Transverse colon (tissue), 4 donors: ENCODE measurements at places on chromosomes 6 and 20. TPM values are rescaled to one million over a fixed set of nuclear protein-coding genes. Genes with fewer than 3 reads are reported as not detected.

The EYS gene
- total RNA-seq, result not detected

The ARHGAP18 gene
- total RNA-seq, result 20.1 TPM

The SAMD3 gene
- not detected for total RNA-seq

The ARFGAP1 gene
- 200 TPM for total RNA-seq

The INSM1 gene
- total RNA-seq, result 0.60 TPM

The FOXC1 gene
- 0.75 TPM for total RNA-seq

The C6orf163 gene
- 3.0 TPM for total RNA-seq

The HLA-DQA1 gene
- total RNA-seq, result 3.2 TPM

The TNFRSF21 gene
- 54.8 TPM for total RNA-seq

The TEAD3 gene
- total RNA-seq, result 23.0 TPM

DNA sequence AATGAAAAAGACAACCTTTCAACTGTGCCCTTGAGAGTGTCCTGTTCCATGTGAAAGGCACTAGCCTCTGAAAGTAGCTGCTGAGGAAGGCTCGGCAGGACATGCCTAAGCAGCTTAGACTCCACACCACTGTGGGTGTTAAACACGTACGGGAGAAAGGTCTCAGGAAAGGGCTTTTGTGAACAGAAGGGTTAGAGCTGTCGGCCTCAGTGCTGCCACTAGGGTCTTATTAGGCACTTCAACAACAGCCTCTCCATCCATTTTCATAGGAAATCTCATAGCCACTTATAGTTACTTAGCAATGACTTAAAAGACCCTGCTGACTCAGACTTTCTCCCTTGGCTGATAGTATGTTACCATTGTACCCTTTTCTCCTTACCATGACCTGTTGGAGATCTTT lies 662.8 kb downstream of the TBC1D32 start:
- no peaks in the 10 kb centered on the region for H3K36me3 ChIP-seq
- no peak overlapping the region for H3K27ac ChIP-seq

DNA sequence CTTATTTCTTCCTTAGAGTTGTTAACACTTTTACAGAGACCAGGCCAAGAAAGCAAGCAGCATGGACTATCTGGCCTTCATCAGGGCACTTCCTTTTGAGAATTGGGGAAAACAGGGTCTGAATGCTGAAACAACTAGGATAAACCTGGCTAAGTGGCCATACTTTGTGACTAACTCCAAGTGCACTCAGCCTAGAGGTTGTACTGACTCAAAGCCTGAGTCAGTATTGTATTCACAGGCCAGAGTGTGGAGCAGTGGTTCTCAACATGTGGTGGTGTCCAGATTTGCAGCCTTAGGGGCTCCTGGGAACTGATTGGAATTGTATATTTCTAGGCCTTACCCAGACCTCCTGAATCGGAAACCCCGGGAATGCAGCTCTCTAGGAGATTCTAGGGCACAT lies 20.1 kb downstream of the SEC23B start:
- no peaks in the 10 kb centered on the region for H3K27me3 ChIP-seq
- no peak overlapping the region for H3K27ac ChIP-seq
- no peak overlapping the region for H3K4me3 ChIP-seq
- H3K4me1 ChIP-seq, result no peaks in the 10 kb centered on the region
- DNase-seq, result no peak

GRCh38 chr6:112179631-112180030 lies 74.7 kb downstream of the LAMA4 start:
- no peaks in the 10 kb centered on the region for H3K27me3 ChIP-seq
- H3K4me1 ChIP-seq, result no peaks in the 10 kb centered on the region
- no peak for DNase-seq
- H3K4me3 ChIP-seq, result no peak overlapping the region
- no peak overlapping the region for H3K27ac ChIP-seq
- no peaks in the 10 kb centered on the region for H3K36me3 ChIP-seq

GRCh38 chr6:72461144-72461543 lies 160.7 kb upstream of the KCNQ5 start:
- no peak for DNase-seq
- H3K27me3 ChIP-seq, result no peaks in the 10 kb centered on the region
- no peak overlapping the region for H3K27ac ChIP-seq
- H3K36me3 ChIP-seq, result no peaks in the 10 kb centered on the region

- no peaks in the 10 kb centered on the region for H3K4me1 ChIP-seq
- no peaks in the 10 kb centered on the region for H3K36me3 ChIP-seq
- no peak for DNase-seq
- H3K27ac ChIP-seq, result no peak overlapping the region
Measured at GRCh38 chr20:20814685-20815084, 102.2 kb upstream of the RALGAPA2 start.

GRCh38 chr20:62691487-62691886 lies 17.1 kb upstream of the NTSR1 start:
- no peaks in the 10 kb centered on the region for H3K36me3 ChIP-seq
- no peak overlapping the region for H3K4me3 ChIP-seq
- DNase-seq, result no peak
- peaks cover 4% of the 10 kb centered on the region for H3K27me3 ChIP-seq

DNA sequence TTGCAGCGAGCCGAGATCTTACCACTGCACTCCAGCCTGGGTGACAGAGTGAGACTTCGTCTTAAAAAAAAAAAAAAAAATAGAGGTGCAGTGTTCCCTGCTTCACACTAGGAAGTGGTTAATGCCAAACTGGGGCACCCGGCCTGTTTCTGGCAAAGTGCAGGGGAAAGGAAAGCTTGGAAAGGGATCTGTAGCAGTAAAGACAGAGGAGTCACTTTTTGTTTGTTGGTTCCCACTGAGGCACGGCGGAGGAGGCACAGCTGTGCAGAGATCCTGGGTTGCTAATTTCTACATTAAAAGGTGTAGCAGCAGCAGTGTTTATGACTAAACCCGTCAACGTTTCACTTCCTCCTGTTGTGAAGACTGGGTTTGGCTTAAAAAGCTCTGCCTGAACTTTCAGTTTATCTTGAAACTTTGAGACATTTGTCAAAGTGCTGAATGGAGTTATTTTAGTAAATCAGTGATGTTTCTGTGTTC lies 125.6 kb downstream of the CARMIL1 start:
- H3K4me1 ChIP-seq, result peaks cover 12% of the 10 kb centered on the region
- no peaks in the 10 kb centered on the region for H3K27me3 ChIP-seq
- DNase-seq, result peak; percentile 56
- peak overlapping the region; percentile 76 for H3K27ac ChIP-seq
- no peaks in the 10 kb centered on the region for H3K36me3 ChIP-seq

DNA sequence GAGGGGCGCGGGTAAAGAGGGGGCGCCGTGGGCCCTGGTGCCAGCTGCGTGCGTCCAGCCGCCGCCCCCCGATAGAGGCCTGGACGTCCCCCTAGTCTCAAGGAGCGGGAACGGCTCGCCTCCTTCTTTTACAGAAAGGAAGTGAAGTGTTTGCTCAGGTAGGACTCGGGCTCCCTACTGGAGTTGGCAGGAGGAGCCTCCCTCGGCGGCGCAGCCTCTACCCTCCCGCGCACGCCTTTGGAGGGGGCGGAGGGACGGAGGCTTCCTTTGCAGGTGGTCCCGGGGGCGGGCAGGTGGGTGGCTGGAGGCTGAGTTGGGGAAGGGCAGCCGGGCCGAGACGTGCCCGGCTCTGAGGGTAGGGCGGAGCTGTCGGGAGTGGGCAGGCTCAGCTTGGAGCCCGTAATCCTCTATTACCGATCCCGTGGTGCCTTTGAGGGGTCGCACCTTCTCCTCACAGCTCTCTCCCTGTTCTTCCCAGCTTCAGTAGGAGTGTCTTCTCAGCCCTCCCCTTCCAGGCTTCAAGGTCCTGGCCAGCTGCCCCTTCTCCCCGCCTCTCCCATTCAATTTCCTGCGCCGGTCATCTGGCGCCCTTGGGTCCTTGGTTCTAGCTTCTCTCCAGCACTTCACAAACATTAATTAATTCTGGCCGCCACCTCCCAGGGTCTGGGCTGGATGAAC lies 728 bp downstream of the ITPR3 start:
- peak; percentile 60 for DNase-seq
- peak overlapping the region; percentile 96 for H3K27ac ChIP-seq
- H3K27me3 ChIP-seq, result peaks cover 7% of the 10 kb centered on the region

DNA sequence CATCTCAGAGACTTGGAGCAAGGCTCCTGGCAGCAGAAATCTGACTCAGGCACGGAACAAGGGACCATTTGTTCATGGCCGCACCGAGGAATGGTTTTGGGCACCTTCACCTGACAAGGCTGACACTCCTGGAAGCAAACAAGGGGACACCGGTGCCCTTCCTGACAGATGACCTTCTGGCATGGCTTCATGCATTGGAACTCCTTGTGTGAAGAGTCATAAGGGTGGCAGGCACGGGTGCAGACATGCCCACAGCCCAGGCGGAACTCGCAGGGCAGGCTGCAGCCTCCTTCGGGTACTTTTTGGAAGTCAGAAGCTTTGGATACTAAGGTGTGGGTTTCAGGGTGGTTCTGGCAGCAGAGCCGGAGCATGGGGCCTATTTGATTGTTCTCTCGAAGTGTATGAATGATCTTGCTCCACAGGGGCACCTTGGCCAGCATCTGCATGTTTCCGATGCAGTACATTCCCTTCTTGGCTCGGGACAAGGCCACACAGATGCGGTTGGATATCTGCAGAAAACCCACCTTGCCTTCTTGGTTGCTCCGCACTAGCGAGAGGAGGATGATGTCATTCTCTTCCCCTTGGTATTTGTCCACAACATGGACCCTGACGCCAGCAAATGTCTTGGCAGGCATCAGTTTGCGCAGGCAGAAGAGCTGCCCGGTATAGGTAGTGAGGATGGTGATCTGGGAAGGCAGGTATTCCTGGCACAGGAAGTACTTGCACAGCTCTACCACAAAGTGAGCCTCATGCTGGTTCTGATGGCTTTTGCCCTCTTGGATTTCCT lies 28.8 kb downstream of the ZNFX1 start:
- no peak overlapping the region for H3K27ac ChIP-seq
- H3K4me1 ChIP-seq, result no peaks in the 10 kb centered on the region
- DNase-seq, result no peak
- no peaks in the 10 kb centered on the region for H3K36me3 ChIP-seq
- no peak overlapping the region for H3K4me3 ChIP-seq

DNA sequence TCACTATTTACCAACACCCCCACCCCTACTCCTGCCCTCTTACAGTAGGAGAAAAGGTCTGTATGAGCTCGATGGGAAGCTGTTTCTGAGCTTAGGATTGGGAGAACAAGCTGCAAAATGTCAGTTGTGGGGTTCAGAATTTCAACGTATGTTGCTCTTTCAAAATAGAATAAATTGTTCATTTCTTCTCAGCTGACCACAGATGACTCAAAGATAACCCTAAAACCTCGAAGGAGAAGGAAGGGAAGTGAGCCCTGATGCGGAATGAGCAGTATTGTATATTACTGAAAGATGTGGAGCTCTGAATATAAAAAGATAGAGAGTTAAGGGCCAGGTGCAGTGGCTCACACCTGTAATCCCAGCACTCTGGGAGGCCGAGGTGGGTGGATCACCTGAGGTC lies 35.9 kb upstream of the MYLIP start:
- H3K27ac ChIP-seq, result no peak overlapping the region
- DNase-seq, result no peak
- H3K27me3 ChIP-seq, result no peaks in the 10 kb centered on the region
- no peaks in the 10 kb centered on the region for H3K36me3 ChIP-seq
- no peaks in the 10 kb centered on the region for H3K4me1 ChIP-seq

GRCh38 chr20:37236462-37236861 lies 25.2 kb downstream of the GHRH start:
- H3K27me3 ChIP-seq, result no peaks in the 10 kb centered on the region
- no peaks in the 10 kb centered on the region for H3K36me3 ChIP-seq
- DNase-seq, result no peak

- H3K27ac ChIP-seq, result no peak overlapping the region
- no peaks in the 10 kb centered on the region for H3K4me1 ChIP-seq
- H3K36me3 ChIP-seq, result no peaks in the 10 kb centered on the region
- DNase-seq, result no peak
Measured at GRCh38 chr6:151089978-151090377, 149.8 kb upstream of the AKAP12 start.

DNA sequence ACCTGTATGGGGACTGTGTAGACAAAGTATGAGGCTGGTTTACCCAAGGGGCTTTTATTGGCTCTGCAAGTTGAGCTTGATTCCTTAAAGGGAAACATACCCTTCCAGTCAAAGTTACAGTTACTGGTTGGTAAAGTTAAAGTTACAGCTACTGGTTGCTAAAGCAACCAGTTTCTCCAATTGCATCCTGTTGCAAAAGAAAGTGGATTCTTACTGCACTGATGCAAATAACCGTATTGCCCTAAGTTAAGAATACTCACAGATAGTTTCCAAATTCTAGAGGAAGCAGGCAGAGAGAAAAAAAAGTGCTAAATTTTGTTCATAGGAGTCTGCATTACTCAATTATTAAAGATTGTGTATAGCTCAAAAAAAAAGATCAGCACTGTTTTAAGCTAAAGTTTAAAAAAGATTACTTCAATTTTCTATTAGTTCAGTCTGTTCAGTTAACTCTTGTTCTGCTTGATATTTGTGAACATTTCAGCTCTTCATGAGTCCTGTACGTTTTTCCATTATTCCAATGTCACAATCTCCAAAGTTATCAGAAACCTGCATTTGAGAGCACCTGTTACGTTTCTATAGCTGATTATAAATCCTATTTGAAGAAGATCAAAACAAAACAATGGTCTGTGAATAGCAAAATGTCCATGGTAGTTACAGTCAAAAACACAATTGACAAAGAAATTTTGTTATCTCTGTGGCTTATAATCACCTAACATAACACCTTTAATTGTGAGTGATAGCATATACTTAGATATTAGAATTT lies 8.6 kb upstream of the IL22RA2 start:
- no peak for DNase-seq
- H3K36me3 ChIP-seq, result no peaks in the 10 kb centered on the region
- no peak overlapping the region for H3K4me3 ChIP-seq
- H3K27me3 ChIP-seq, result no peaks in the 10 kb centered on the region
- H3K4me1 ChIP-seq, result no peaks in the 10 kb centered on the region
- no peak overlapping the region for H3K27ac ChIP-seq

- H3K36me3 ChIP-seq, result no peaks in the 10 kb centered on the region
- DNase-seq, result no peak
- H3K27ac ChIP-seq, result no peak overlapping the region
- no peaks in the 10 kb centered on the region for H3K4me1 ChIP-seq
- no peak overlapping the region for H3K4me3 ChIP-seq
Measured at GRCh38 chr20:15039088-15039752, 701.8 kb upstream of the FLRT3 start.

GRCh38 chr20:63441136-63442099 lies 31.0 kb downstream of the KCNQ2 start:
- peaks cover 17% of the 10 kb centered on the region for H3K27me3 ChIP-seq
- DNase-seq, result no peak
- no peaks in the 10 kb centered on the region for H3K36me3 ChIP-seq
- no peaks in the 10 kb centered on the region for H3K4me1 ChIP-seq
- no peak overlapping the region for H3K4me3 ChIP-seq
- H3K27ac ChIP-seq, result no peak overlapping the region

- H3K36me3 ChIP-seq, result no peaks in the 10 kb centered on the region
- no peaks in the 10 kb centered on the region for H3K4me1 ChIP-seq
- H3K4me3 ChIP-seq, result no peak overlapping the region
- no peaks in the 10 kb centered on the region for H3K27me3 ChIP-seq
Measured at GRCh38 chr6:4371207-4371921, 236.0 kb upstream of the ECI2 start.

DNA sequence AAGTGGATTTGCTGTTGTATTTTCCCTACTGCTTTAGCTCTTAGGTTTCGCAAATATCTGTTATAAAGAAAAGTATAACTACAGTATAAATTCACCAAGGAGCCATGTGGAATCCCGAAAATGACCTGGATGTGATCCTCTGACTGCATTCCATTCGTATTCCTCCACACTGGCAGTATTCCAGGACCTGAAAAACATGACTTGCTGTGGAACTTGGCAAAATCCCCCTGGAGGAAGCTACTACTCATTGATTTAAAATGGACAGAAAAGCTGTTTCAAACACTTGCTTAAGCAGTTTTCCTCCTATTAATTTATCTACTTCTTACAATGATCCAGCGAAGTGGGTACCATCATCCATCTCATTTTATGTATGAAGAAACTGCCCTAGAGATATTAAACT lies 13.3 kb upstream of the ENPP5 start:
- no peak overlapping the region for H3K27ac ChIP-seq
- no peak for DNase-seq
- H3K27me3 ChIP-seq, result peaks cover 4% of the 10 kb centered on the region
- no peaks in the 10 kb centered on the region for H3K36me3 ChIP-seq
- no peaks in the 10 kb centered on the region for H3K4me1 ChIP-seq
